ENCODE measurements at places on chromosomes 5 and 9.
A peak's percentile ranks its signal among the peaks of the same experiment; 100 is the strongest.

DNA sequence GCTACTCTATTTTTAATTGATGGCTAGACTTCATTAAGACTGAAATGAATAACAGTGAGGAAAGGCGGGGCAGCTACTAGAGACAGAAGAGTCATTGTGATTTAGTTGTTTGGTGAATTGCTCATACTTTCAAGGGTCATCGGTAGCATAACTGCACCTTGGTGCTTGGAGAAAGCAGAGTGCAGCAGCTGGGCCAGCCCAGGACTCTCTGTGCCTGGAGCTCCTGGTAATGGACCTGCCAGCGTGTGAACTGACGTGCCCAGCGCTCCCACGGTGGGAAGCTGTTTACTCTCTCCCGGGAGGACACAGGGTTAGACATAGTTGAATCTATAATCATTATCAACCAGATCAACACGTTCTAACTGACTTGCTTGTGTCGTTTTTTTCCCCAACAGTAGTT, 42.9 kb downstream of the LURAP1L start:
- peak; percentile 83 for DNase-seq

DNA sequence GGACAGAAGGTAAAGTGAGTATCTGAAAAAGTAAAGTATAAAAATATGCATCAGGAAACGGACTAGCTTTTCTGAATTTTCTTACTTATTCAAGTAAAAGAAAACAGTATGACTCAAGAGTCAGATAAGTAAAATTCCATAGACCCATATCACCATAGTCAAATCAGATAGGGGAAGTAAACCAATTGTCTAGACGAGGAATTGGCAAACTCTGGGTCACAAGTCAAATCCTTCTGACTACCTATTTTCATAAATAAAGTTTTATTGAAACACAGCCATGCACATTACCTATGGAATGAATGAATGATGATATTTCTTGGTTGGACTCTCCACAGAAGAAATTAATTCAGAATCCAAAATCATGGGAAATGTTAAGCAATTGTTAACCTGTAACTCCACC, 59.1 kb upstream of the TMC1 start:
- no peak for DNase-seq

GRCh38 chr9:83138422-83139135, 75.6 kb upstream of the RASEF start:
- no peak for DNase-seq

GRCh38 chr9:99021512-99021911, 77.8 kb downstream of the COL15A1 start:
- DNase-seq = no peak

GRCh38 chr5:28216939-28217360, 1178.6 kb upstream of the CDH9 start:
- DNase-seq = no peak

GRCh38 chr9:137270929-137271695, 6.4 kb upstream of the TOR4A start:
- DNase-seq = no peak

GRCh38 chr5:56207537-56207936, 25.6 kb downstream of the ANKRD55 start:
- DNase-seq = no peak
